Bone marrow (tissue), 2 donors: ENCODE measurements at places on chromosomes 5 and 9.

DNA sequence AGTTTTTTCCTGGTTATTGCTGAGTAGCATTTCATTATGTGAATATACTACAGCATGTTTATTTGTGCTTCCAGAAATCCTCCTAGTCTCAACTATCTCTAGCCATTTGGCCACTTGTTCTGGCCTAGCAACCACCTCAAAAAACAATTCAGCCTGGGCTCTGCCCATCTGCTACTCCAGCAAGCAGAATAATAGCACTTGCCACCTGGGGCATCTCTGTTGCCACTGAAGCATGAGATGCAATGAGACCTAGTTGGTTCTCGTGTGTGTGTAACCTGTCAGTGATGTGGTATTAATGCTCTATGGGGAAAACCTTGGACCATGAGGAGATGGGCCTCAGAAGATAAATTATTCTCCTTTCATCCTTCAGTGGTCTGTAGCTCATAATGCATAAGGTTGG lies 129.5 kb downstream of the RNF180 start:
- DNase-seq: no peak

- DNase-seq: no peak
Observed at GRCh38 chr5:96879665-96880064, 3.4 kb downstream of the ERAP2 start.

GRCh38 chr9:131690941-131691573 lies 48.8 kb downstream of the RAPGEF1 start:
- DNase-seq: no peak

DNA sequence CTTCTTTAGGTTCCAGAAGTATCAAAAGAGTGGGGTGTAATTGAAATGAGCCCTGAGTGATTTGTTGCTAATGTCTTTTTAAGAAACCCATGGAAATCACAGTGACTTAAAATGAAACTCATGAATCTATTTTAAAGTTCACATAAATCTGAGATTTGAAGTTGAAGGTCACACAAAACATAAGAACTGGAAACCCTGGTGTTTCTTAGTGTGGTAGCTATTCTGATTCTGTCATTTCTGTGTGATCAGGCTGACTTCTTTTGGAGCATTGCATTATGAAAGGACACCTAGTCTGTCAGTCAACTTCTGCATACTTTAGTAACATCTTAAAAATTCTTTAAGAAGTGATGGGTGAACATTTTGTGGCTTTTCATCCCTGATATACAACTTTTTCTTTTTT lies 448.8 kb downstream of the TLE4 start:
- DNase-seq: no peak

- DNase-seq: no peak
Observed at GRCh38 chr5:6454628-6455053, 6.0 kb downstream of the UBE2QL1 start.
